ENCODE measurements at places on chromosomes 5 and 9.

DNA sequence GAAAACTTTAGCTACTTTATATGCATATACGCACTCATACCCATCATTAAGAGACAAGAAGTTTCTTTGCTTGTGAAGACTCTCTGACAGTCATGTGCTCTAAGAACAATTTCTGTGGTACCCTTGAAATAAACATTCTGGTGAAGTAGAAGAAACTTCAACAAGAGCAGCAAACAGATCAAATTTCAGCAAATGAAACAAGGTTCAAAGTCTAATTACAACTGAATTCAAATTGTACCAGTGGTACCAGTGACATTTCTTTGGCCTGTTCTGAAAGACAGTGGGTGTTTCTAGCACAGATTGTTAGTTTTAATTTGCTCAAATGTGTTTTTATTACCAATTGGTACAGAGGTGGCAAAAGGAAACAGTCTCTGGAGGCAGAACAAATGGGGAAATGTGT is 391.0 kb downstream of the CHSY3 start:
- no peaks in the 10 kb centered on the region for H3K4me1 ChIP-seq
- peak overlapping the region; percentile 56 for H3K27ac ChIP-seq
- DNase-seq = no peak
- no peaks in the 10 kb centered on the region for H3K36me3 ChIP-seq

DNA sequence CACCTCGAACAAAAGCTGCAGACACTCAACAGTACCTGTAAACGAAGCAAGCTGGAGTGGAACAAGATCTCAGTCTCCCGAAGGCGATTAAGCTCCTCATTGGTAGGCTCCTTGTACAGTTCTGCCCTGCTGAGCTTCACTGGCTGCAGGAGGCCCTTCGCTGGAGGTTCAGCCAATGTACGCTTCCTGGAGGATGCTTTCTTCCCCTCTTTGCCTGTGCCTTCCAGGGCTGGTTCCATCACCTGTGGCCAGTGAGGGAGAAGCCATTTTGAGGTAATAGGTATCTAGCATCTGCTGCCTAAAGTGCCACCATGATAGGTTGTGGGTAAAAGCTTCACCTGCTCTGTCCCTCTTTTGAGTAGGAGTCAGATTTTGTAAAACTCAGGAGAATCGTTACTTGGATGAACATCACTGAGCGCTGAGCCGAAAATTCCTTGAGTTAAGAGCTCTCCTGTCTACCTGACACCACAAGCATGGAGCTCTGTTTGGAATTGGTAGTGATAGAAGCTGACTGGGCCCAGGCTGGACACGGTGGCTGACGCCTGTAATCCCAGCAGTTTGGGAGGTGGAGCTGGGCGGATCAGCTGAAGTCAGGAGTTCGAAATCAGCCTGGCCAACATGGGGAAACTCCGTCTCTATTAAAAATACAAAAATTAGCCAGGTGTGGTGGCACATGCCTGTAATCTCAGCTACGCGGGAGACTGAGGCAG is 1.4 kb downstream of the NOL6 start:
- H3K4me3 ChIP-seq = peak overlapping the region; percentile 74
- H3K27ac ChIP-seq = no peak overlapping the region
- peaks cover 8% of the 10 kb centered on the region for H3K4me1 ChIP-seq
- H3K27me3 ChIP-seq = no peaks in the 10 kb centered on the region
- DNase-seq = no peak

GRCh38 chr9:22129133-22129532 is 120.0 kb upstream of the CDKN2B start:
- H3K36me3 ChIP-seq = no peaks in the 10 kb centered on the region
- H3K4me3 ChIP-seq = no peak overlapping the region
- DNase-seq = no peak
- H3K4me1 ChIP-seq = no peaks in the 10 kb centered on the region
- H3K27ac ChIP-seq = no peak overlapping the region

- DNase-seq = no peak
- H3K4me3 ChIP-seq = no peak overlapping the region
- H3K4me1 ChIP-seq = no peaks in the 10 kb centered on the region
- H3K27me3 ChIP-seq = no peaks in the 10 kb centered on the region
Measured at GRCh38 chr5:2522372-2522771, 229.1 kb downstream of the IRX2 start.

DNA sequence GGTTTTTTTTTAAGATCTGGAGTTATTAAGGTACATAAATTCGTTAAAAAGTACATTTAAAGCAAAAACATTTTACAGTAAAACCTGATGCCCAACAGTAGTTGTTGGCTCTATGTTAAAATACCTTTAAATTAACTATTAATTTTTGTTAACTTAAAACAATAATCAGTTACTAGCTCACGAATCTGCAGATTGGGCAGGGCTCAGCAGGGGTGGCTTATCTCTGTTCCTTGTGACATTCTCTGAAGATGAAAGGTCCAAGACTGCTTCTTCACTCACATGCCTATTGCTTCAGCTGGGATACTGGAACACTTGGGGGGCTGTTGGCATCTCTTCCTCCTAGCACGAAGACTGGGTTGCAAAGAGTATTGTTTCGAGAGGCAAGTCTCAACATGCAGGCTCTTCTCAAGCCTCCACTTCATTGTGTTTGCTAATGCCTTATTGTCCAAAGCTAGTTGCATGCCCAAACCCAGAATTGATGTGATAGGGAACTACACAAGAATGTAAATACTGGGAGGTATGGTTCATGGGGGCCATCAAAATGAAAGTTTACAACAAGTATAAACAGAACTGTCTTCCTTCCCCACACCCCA is 46.6 kb downstream of the MAP3K1 start:
- H3K27me3 ChIP-seq = no peaks in the 10 kb centered on the region
- H3K4me3 ChIP-seq = no peak overlapping the region
- no peaks in the 10 kb centered on the region for H3K4me1 ChIP-seq
- DNase-seq = no peak

GRCh38 chr5:10323588-10324488 is 16.1 kb upstream of the CMBL start:
- H3K27me3 ChIP-seq = no peaks in the 10 kb centered on the region
- H3K4me3 ChIP-seq = no peak overlapping the region
- no peaks in the 10 kb centered on the region for H3K4me1 ChIP-seq
- no peaks in the 10 kb centered on the region for H3K36me3 ChIP-seq
- no peak for DNase-seq

- no peak overlapping the region for H3K27ac ChIP-seq
- H3K4me1 ChIP-seq = no peaks in the 10 kb centered on the region
- H3K4me3 ChIP-seq = no peak overlapping the region
- no peaks in the 10 kb centered on the region for H3K36me3 ChIP-seq
- no peak for DNase-seq
Measured at GRCh38 chr9:4508907-4509589, 18.8 kb downstream of the SLC1A1 start.

DNA sequence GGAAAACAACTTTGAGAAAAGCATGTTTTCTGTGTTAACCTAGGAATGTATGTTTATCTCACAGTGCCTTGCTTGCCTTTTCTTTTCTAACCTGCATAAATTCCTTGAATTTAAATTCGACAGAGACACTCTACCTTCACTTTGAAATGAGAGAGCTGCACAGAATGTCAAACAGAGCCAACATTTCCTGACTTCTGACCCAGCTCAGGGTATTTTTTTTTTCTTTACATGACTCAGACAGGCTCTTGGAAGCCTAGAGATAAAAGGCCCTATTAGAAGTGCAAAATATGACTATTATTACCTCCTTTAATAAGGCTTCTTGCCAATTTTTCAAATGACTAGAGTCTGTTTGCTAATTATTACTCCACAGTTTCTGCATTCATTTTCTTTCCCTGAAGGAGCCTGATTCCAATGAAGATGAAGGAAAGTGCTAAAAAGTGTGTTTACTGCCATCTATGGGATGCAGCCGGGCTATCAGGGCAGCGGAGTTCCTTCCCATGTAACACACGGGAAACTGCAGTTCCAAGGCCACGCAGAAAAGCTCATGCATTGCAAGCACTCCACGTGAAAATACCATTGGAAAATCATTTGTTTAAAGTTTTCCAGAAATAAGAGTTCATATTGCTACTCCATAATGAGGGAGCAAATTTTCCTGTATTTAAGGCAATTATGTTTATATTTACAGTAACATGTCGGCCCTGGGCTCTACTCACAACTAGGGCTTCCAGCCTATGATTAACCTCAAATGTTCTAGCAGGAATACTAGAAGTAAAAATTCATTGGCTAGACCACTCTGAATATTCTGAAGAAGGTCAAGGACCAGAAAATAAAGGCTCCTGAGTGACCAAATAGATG is 485.6 kb downstream of the ZSWIM6 start:
- peaks cover 3% of the 10 kb centered on the region for H3K27me3 ChIP-seq
- no peak overlapping the region for H3K4me3 ChIP-seq
- H3K4me1 ChIP-seq = no peaks in the 10 kb centered on the region
- DNase-seq = no peak
- no peaks in the 10 kb centered on the region for H3K36me3 ChIP-seq
- H3K27ac ChIP-seq = no peak overlapping the region

- no peak for DNase-seq
- H3K4me3 ChIP-seq = no peak overlapping the region
- no peaks in the 10 kb centered on the region for H3K4me1 ChIP-seq
- H3K27ac ChIP-seq = no peak overlapping the region
Measured at GRCh38 chr9:125985998-125986655, 239.0 kb downstream of the PBX3 start.

GRCh38 chr9:113340011-113340699 is at the start of gene WDR31:
WDR31 (minus strand) TSS chr9:113340275; CDS start chr9:113332022, 8,253 bp downstream.
- H3K27me3 ChIP-seq = no peaks in the 10 kb centered on the region
- H3K36me3 ChIP-seq = no peaks in the 10 kb centered on the region
- peak within 1 kb of the TSS; percentile 70 for H3K4me3 ChIP-seq

DNA sequence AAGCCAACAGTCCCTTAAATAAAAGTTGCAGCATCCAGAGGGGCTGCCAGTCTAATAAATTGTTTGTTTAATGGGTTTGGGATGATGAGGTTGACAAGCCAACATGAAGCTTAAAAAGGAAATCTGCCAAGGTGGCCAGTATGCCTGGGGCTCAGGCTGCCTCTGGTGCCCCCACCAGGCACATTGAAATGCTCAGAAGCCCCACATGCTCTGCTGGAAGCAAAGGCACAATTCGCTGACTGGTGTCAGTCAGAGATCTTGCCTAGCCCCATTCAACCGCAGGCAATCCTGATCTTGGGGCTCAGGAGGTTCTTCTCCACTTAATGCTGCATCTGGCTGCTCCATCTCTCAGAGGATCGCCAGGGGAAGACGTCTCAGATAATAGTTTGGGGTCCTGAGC is 44.2 kb upstream of the TCERG1 start:
- no peaks in the 10 kb centered on the region for H3K27me3 ChIP-seq
- no peak overlapping the region for H3K27ac ChIP-seq
- H3K4me1 ChIP-seq = no peaks in the 10 kb centered on the region
- no peaks in the 10 kb centered on the region for H3K36me3 ChIP-seq

GRCh38 chr5:58849921-58850667 is 267.2 kb downstream of the RAB3C start:
- no peak overlapping the region for H3K4me3 ChIP-seq
- no peak for DNase-seq
- no peak overlapping the region for H3K27ac ChIP-seq
- no peaks in the 10 kb centered on the region for H3K36me3 ChIP-seq
- H3K4me1 ChIP-seq = no peaks in the 10 kb centered on the region
- no peaks in the 10 kb centered on the region for H3K27me3 ChIP-seq

GRCh38 chr9:34508463-34508862 is 14.3 kb downstream of the ENHO start:
- H3K4me1 ChIP-seq = no peaks in the 10 kb centered on the region
- DNase-seq = no peak
- no peak overlapping the region for H3K27ac ChIP-seq

DNA sequence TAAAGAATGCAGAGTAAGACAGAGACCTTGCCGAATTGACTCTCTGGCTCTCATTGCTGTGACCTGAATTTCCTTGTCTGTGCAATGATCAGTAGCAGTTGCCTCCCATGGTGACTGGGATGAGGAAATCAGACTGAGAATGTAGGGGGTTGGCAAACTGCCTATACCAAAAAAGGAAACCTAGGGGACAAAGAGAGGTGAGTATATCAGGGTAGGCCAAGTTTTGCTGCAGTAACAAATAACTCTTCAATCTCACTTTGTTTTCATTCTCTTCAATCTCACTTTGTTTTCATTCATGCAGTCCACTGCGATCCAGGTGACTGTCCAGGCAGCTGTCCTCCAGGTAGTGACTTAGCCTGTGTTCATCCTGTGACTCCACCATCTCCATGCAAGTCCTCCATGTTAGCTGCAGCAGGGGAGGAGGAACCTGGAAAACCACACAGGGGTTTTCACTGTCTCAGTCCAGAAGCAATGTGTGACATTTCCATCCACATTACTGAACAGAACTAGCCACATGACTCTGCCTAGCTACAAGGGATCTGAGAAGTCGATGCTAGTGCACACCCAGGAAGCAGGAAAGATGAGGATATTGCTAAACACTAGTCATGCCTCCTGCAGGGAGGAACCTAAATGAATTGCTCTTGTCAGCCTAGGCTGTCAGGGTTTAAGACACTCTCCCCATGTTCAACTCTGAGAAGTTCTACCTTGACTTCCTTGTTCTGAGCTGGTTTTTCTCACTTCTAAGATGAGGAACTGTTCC is 26.0 kb downstream of the TMEM174 start:
- H3K27me3 ChIP-seq = no peaks in the 10 kb centered on the region
- H3K36me3 ChIP-seq = no peaks in the 10 kb centered on the region
- DNase-seq = no peak
- no peaks in the 10 kb centered on the region for H3K4me1 ChIP-seq

GRCh38 chr5:72455476-72455875 is 51.7 kb downstream of the ZNF366 start:
- peaks cover 38% of the 10 kb centered on the region for H3K4me1 ChIP-seq
- H3K27ac ChIP-seq = no peak overlapping the region

DNA sequence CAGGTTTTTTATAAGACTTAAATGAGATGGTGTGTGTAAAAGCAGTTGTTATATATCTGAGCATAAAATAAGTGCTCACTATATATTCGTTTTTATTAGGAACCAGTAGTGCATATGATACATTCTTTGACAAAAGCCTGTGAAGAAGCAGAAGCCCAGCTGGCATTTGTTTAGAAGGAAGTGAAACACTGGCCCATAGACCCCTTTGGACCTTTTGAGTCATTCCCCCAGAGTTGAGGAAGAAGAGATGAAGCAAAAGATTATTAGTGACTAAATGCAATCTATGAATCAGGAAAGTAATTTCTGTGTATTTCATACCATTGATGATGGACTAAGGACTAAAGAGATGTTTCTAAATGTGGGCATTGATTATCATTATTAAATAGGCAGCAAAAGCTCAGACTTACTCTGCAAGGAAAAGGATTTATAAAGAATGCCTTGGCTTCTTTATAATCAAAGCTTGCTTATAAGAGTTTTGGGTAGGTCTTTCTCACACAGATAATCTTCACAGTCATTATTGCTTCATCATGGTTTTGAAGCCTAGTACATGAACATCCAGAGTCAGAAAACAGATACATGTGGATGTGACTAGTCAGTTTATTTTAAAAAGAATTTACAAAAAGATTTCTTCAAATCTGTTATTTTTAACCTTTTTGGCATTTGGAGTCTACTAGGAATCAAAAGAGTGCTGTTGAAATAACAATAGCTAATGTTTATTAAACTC is 16.9 kb upstream of the FER start:
- H3K36me3 ChIP-seq = no peaks in the 10 kb centered on the region
- H3K4me1 ChIP-seq = peaks cover 8% of the 10 kb centered on the region
- no peak overlapping the region for H3K4me3 ChIP-seq
- DNase-seq = no peak
- no peaks in the 10 kb centered on the region for H3K27me3 ChIP-seq

GRCh38 chr9:96435345-96435744 is 14.6 kb upstream of the HABP4 start:
- H3K4me1 ChIP-seq = no peaks in the 10 kb centered on the region
- H3K27ac ChIP-seq = no peak overlapping the region
- H3K36me3 ChIP-seq = no peaks in the 10 kb centered on the region
- H3K4me3 ChIP-seq = no peak overlapping the region

- H3K27ac ChIP-seq = no peak overlapping the region
- H3K36me3 ChIP-seq = no peaks in the 10 kb centered on the region
- no peaks in the 10 kb centered on the region for H3K27me3 ChIP-seq
- no peaks in the 10 kb centered on the region for H3K4me1 ChIP-seq
- H3K4me3 ChIP-seq = no peak overlapping the region
Measured at GRCh38 chr5:35145691-35146317, 84.5 kb downstream of the PRLR start.
